Lung (tissue), 17 donors: ENCODE measurements at places on chromosomes 5 and 9. TPM values are rescaled to one million over a fixed set of nuclear protein-coding genes. Genes with fewer than 3 reads are reported as not detected.

KCNV2 gene
- not detected for polyA plus RNA-seq

IL17B gene
- polyA plus RNA-seq, result 0.44 TPM

DNA sequence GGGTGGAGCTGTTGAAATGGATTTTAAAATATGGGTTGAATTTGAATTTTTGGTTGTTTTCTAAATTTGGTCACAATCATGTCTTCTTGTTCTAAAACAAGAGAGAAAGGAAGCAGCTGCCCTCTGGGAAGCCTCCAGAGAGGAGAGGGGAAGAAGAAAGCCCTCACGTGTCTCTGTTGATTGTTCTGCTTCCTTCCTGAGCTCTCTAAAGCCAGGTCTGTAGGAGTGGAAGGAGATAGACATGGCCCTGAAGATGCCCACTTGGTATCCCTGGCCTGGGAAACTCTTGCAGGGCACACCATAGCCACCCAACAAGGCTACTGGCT, 59.6 kb downstream of the GALNT12 start:
- DNase-seq, result no peak

DNA sequence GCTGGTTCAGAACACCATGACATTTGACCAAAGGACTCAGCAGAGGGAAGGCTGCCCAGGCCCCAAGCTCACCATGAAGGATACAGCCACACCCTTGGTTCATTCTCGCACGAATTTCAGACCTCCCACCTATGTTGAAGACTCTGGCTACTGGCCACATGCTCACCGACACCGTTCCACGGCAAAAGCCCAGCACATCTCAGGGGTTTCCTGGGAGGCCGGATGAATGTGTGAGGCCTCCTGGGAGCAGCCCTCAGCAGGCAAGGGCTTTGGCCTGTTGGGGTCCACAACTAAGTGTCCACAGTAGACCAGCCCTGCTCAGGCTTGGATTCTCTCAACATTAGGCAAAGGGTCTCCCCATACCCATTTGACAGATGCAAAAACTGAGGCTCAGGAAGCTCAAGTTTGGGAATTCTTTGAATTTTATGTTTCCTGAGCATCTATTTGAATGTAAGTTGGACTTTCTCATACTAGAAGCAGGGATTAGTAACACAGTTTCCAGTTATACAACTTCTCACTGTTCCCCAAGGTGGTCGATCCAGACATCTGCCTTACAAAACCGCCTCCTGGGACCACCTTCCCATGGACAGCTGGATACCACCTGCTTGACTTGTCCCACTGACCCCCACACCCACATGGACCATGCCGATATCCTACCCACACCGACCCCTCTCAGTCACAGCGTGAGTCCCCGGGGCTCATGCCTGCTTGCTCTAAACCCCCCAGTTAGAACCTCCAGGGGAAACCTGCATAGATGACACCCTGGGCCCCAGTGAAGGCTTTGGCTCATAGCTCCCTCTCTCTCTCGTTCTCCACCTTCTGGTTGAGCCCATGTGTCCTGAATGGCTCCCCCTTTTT, 27.9 kb downstream of the CCT5 start:
- no peak for DNase-seq

- DNase-seq, result no peak
Observed at GRCh38 chr5:3858524-3858923, 262.9 kb downstream of the IRX1 start.

DNAH5 gene
- 2.7 TPM for polyA plus RNA-seq
